Left forelimb (tissue), 1 donor: ENCODE measurements at places on chromosomes 2 and 18.

DNA sequence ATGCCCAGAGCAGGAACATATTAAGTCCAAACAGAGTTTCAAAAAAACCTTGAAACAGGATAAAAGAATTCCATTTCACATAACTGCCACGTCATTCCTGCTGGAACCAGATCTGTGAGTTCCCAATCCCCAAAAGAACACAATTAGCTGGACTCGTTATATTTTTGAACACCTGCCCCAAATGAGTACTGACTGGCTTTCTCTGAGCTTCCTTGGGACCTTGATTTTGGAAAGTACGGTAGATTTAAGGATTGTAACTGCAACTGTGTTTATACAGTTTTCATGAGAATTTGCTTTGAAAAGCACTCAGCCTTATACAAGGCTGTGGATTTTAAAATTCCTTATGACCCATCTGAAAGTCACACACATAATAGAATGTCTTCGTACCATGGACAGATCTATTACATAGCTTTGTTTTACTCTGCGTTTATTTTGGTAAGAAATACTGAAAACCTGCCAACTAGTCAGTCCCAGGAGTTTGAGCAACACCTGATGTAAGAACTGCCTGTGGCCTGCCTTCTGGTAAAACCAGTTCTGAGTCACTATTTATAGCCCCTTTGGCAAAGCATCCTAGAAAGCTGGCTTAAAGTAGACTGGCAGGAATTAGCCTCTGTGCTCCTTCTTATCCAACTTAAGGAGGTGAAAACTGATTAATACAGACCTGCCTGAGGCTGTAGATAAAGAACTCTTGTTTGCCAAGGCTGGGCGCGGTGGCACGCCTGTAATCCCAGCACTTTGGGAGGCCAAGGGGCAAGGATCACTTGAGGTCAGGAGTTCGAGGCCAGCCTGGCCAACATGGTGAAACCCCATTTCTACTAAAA, 48.1 kb downstream of the MERTK start:
- no peak for DNase-seq

DNA sequence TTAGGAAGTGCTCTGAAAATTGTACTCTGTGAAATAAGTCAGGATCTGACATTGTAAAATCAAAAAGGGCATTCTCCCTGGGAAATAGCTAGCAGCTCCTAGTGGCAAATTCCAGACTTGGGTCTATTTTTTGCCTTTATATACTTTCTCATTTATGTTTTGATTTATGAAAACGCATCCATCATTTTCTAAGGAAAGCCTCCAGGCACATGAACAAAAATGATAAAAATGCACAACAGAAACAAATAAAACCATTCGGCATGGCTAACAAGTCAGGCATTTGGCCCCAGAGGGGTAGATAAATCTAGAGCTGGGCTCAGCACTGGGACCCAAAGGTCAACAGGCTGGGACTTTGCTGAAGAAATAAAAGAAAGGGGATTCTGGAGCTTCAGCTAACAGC, 167.0 kb downstream of the BCL11A start:
- DNase-seq: no peak

DNA sequence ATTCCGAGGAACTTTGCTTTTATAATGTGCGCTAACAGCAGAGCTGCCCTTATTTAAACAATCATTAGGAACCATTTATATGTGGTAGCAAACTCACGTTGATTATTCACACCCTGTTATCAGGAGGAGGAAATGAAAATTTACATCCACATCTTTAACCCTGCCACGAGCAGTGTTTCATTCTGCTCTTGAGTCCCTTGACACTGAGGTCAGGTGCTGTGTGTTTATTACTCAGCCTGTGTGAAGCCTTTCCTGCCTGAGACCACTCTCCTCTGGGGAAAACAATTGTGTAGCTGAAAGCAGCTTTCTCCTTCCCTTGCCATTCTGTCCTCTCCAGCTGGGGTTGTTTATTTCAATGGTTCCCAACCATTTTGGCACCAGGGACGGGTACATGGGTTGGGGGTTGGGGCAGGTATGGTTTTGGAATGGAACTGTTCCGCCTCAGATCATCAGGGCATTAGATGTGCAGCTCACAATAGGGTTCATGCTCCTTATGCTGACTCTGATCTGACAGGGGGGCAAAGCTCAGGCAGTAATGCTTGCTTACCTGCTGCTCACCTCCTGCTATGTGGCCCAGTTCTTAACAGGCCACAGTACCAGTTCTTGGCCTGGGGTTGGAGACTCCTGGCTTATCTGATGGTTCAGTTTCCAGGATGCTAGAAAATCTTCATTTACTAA, 651.1 kb downstream of the TDRD15 start:
- DNase-seq: no peak

- no peak for DNase-seq
Observed at GRCh38 chr2:231063347-231063746, 6.7 kb downstream of the PSMD1 start.

GRCh38 chr2:132438691-132439090, 22.1 kb downstream of the GPR39 start:
- DNase-seq: no peak

DNA sequence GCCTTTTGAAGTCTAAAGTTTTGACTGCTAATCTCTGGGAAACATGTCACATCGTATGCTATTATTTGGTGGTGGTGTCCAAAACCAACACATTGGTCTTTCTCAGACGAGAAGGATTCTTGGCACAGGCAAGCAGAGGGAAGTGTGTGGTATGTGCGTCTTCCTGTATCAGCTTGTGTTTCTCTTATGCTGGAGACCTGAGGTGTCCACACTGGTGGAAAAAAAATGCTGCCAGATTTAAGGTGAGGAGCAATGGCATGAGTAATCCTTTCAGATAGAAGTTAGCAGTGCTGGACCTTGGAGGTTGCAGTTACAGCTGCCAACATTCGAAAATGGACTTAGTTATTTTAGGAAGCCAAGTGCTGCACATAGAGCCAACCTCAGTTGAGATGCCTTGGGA, 11.7 kb upstream of the FHL2 start:
- no peak for DNase-seq
